ENCODE measurements at places on chromosomes 3 and 15.

- no peak for DNase-seq
These were observed 4.8 kb upstream of the CCDC174 start for GRCh38 chr3:14646589-14647413.

- no peak for DNase-seq
These were observed 201.0 kb upstream of the FEZF2 start for GRCh38 chr3:62574266-62574898.

DNA sequence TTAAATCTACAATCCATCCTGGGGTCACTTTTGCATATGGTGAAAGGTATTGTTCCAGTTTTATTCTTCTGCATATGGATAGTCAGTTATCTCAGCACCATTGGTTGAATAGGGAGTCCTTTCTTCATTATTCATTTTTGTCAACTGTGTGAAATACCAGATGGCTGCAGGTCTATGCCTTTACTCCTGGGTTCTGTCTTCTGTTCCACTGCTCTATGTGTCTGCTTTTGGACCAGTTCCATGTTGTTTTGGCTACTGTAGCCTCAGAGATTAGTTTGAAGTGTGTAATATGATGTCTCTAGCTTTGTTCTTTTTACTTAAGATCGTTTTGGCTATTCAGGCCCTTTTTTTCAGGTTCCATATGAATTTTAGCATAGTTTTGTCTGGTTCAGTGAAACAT, 795.8 kb downstream of the OTOL1 start:
- no peak for DNase-seq

GRCh38 chr15:82873000-82873680, 63.7 kb downstream of the WHAMM start:
- no peak for DNase-seq

- no peak for DNase-seq
These were observed 13.2 kb upstream of the TMEM158 start for GRCh38 chr3:45239254-45239653.

GRCh38 chr3:8764528-8764927, 4.9 kb downstream of the OXTR start:
- DNase-seq, result no peak

DNA sequence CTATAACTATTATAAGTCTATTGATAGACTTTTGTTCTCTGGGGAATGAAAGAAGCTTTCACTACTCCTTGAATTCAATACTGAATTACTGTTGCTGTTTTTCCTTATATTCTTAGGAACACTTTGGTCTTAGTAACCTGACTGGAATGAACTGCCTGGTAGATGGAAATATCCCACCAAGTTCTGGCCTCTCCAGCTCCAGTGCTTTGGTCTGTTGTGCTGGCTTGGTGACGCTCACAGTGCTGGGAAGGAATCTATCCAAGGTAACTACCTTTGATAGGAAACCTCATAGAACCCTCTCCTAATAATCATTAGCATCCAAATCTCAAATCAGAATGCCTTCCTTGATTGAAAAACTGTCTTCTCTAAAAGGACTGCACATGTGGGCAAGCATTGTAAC, 69.1 kb downstream of the GALK2 start:
- DNase-seq, result no peak

GRCh38 chr15:61122647-61123375, 106.3 kb downstream of the RORA start:
- no peak for DNase-seq

GRCh38 chr3:60890226-60890625, 361.0 kb downstream of the FHIT start:
- no peak for DNase-seq

- DNase-seq, result no peak
These were observed 374.4 kb downstream of the PTPRG start for GRCh38 chr3:61935814-61936213.
